ENCODE measurements at places on chromosomes 12 and 14.

DNA sequence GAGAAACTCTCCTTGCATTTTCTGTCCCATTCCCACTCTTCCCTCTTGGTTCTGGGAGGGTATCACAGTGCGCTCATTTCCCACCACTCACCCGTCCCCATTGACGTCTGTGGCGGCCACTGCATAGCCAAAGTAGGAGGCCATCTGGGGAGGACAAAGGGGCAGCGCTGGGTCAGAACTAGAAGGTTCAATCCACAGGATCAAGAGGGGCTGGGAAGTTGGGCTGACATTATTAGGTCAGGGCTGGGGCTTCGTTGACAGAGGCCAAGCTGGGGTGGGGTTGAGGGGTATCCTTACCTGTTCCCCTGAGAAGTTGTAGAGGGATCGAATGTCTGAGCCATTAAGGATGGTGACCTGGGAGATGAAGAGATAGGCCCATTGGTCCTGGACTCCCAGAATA is 13.5 kb downstream of the ITGA5 start:
- no peak for DNase-seq

DNA sequence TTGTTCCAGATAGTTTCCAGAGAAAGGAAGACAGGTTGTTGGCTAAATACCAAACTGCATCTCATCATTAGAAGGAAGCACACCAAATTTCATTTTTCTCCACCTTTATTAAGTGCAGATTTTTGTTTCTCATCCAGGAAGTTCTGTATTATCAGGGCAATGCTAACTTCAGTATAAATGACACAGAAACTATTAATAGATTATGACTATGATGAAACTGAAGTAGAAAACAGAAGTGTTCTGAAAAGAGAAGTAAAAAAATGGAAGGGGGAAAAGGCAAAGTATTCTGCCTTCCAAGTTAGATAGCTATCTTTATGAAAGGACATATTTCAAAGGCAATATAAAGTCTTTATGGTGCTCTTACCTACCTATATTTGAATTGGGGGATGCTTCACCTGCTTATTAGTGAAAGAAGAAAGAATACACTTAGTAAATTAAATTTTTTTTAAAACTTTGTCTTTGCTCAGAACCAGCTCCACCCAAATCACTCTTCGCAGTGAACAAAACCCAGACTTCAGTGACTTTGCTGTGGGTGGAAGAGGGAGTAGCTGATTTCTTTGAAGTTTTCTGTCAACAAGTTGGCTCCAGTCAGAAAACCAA is 223.9 kb downstream of the PTPRO start:
- no peak for DNase-seq

DNA sequence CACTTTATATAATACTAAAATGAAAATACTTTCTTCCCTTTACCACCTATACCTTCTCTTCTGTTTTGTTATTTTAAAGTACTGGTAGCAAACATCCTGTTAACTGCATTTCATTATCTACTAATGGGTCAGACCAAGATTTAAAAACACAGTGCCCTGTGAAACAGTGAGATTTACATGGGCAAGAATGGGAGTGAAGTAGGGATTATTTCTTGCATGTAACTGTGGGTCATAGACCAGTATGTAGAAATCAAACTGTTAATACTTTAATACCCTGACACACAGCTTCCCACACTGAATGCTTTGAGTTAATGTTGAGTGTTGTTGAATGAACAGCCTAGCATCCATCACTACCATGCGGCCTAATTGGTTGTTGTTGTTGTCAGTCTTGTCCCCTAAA is 61.6 kb downstream of the PLEKHA5 start:
- DNase-seq: no peak

DNA sequence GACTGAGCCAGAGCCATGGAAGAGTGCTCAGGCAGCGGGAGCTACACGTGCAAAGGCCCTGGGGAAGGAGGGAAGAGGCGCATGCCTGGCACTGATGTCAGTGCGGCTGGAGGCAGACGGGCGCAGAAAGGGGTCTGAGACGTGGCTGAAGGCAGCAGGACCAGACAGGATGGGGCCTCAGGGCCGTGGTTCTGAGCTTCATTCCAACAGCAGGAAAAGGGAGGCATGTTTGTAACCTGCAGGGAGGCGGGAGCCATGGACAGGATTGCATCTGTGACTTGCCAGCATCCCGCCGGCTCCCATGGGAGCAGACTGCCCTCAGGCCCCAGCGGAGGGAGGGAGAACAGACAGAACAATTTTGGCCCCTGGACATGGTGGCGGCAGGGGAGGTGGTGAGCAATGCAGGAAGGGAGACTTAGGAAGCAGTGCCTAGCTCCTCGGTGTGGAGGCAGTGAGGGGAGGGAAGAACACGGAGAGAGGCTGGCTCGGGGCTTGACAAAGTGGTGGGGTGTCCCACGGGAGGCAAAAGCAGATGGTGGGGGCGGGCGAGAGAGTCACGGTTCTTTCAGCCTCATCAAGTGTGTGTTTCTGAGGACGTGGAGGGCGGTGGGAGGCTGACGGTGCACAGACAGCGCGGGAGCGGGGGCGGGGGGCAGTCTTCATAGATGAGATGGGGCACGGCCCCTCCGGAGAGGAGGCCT is 33.3 kb upstream of the INF2 start:
- DNase-seq: no peak

DNA sequence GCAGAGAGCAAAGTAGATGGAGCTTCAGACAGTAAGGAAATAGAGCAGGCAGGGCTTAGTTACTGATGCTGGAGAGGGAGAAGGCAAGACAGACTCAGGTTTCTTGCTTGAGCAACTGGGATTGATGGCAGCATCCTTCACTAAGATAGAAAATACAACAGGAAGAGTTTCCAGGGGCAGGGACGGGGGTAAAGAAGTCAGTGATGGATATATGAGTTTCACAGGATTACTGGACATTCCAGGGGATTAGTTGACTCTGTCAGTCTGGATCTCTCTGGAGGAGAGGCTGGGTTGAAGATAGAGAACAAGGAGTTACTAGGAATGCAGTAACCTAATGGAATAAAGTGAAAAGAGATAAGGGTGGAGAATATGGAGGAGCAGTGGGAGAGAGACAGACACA is 74.5 kb upstream of the ATF1 start:
- no peak for DNase-seq

DNA sequence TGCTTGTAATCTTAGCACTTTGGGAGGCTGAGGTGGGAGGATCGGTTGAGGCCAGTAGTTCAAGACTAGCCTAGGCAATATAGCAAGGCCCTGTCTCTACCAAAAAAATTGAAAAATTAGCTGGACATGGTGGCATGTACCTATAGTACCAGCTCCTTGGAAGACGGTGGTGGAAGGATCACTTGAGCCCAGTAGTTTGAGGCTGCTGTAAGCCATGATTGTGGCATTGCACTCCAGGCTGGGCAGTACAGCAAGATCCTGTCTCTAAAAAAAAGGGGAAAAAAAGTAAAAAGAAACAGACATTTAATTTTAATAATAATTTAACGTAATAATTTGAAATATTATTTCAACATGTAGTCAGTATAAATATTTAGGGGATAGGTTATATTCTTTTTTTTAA is 16.1 kb downstream of the MON2 start:
- no peak for DNase-seq

DNA sequence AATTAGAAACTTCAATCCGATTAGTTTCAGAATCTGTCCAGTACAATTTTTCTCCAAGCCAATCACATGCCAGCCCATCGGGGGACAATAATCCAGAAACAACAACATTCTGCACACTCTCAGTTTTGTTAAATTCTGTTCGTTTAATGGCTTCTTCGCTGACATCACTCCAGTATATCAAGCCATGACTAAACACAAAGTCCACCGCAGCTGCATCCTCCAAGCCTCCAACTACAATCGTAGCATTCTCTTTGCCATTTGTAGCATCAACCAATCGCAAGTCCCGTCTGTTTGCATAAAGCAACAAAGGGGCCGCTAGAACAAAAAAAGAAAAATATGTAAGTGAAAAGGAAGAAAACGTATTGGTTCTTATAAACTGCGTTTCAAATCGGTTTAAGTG is 22.5 kb downstream of the LRP6 start:
- no peak for DNase-seq

DNA sequence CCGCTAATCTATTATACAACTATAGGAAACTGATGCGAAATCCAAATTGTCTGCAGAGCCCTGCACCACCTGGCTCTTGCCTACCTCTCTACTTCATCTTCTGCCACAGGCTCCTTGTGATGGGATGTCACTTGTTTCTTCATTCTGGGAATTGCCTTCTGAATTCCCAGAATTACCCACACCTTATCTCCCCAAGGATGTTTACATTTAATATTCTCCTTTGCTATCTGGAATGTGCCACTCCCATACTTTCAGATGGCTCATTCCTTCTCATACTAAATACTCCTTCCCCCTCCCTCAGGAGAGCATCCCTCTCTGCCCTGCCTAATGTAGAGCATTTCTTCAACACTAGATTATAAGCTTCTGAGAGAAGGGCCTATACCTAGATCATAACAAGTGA is 573.1 kb downstream of the GALC start:
- DNase-seq: no peak
